ENCODE measurements at places on chromosomes 5 and 9. TPM values are rescaled to one million over a fixed set of nuclear protein-coding genes. Genes with fewer than 3 reads are reported as not detected.

HMMR gene
- 7.4 TPM for total RNA-seq

DNA sequence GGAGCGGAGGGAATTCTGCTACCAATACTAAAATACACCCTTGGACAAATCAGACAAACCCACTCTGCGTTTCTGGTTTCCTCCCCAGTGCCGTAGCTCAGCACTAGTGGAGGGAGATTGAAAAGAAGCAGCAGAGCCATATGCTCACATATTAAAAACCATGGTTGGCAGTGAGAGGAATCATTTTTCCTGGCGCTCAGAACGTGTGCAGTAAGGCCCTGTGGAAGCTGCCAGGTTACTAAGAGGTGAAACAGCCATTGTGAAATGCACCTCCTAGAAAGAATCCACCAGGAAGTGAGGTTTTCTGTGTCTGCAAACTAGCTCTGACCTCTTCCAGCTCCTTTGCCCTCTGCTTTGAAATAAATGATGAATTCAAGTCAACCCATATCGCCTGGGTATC lies 177.2 kb downstream of the ERCC6L2 start:
- H3K27ac ChIP-seq: no peak overlapping the region
- no peaks in the 10 kb centered on the region for H3K36me3 ChIP-seq
- DNase-seq: no peak
- H3K4me3 ChIP-seq: no peak overlapping the region

DNA sequence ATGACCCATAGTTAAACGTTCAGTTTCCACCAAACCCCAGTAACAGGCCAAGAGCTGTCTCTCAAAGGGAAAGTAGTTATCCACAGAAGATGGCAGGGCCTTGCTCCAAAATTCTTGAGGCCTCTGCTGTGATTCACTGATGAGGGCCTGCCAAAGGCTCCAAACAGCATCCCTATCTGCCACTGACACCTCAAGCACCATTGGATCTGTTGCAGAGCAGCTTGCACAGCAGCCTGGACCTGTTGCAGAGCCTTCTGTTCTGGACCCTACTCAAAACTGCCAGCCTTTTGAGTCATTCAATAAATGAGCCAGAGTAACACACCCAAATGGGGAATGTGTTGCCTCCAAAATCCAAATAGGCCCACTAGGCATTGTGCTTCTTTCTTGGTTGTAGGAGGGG lies 741.5 kb upstream of the RGMB start:
- peaks cover 2% of the 10 kb centered on the region for H3K27me3 ChIP-seq
- DNase-seq: no peak
- no peak overlapping the region for H3K27ac ChIP-seq
- no peak overlapping the region for H3K4me3 ChIP-seq
- H3K4me1 ChIP-seq: no peaks in the 10 kb centered on the region
- peaks cover 10% of the 10 kb centered on the region for H3K36me3 ChIP-seq

DNA sequence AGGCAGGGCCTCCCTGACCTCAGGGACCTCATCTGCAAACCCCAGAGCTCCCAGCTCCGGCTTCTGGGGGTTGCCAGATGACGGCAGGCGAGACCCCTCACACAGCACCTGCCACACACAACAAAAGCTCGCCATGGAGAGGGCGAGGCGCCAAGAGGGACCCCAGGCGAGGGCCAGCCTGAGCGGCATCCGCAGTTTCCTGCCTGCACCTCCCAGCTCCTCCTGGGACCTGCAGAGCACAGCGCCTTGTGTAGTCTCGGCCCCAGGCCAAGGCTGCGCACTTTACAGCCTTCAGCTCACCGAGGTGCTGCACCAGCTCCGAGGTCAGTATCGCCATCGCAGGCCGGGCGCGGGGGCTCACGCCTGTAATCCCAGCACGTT lies 82.4 kb upstream of the ADAMTS2 start:
- peaks cover 8% of the 10 kb centered on the region for H3K4me1 ChIP-seq
- peaks cover 3% of the 10 kb centered on the region for H3K27me3 ChIP-seq
- peaks cover 6% of the 10 kb centered on the region for H3K36me3 ChIP-seq
- no peak overlapping the region for H3K27ac ChIP-seq
- DNase-seq: no peak
